ENCODE measurements at places on chromosomes 2 and 18.

DNA sequence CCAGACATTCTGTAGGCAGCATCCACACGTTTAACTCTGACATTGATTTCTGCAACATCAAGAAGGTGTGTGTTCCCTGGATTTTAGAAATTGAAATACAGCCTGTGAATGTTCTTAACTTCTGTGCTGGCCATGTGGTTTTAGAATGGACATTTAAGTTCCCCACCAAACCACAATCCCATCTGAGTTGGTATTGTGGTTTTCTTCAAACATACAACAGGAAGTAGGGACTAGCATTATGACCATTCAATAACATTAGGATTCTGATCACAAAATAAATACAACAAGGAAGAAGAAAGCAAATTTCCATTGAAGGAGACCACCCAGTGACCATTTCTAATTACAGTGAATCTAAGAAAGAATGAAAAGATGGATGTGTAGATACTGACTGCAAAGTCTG lies 51.2 kb downstream of the MAP3K20 start:
- no peak for DNase-seq

- no peak for DNase-seq
Observed at GRCh38 chr2:105102963-105103421, 65.1 kb downstream of the MRPS9 start.

GRCh38 chr2:158688721-158689120 lies 106.4 kb upstream of the DAPL1 start:
- no peak for DNase-seq

- DNase-seq: no peak
Observed at GRCh38 chr2:235382601-235383000, 111.2 kb upstream of the AGAP1 start.

DNA sequence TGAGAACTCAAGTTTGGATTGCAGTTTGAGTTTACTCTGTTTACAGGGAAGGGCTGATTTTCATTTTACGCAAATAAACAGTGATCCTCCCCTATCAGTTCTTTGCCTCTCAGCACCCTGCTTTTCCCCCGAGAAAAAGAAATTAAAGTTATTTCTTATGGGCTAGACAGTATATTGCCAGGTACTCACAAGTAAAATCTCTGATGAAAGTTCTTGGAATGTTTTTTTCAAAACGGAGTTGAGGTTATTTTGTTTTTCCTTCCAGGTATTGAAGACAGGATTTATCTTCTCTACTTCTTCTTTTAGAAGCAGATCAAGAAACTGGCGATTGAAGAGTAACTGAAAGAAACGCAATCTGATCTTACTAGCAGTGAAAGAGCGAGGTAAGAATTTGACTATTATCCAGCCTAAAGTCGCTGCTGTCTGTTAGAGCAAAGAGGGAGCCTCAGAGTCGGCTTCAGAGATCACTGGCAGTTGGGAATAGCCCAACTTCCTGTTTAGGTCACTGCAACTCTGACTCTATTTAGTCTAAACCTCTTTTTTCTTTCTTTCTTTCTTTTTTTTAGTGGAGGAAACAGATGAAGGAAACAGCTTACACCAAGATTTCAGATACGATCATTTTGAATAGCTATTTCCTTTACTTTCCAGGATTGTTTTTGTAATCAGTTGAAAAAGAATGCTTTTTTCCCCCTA lies at the start of gene TFPI:
TFPI (minus strand) TSS at position 425 of the 693 bp plus-strand sequence. CDS start 50,667 bp downstream, outside the sequence.
- DNase-seq: no peak

DNA sequence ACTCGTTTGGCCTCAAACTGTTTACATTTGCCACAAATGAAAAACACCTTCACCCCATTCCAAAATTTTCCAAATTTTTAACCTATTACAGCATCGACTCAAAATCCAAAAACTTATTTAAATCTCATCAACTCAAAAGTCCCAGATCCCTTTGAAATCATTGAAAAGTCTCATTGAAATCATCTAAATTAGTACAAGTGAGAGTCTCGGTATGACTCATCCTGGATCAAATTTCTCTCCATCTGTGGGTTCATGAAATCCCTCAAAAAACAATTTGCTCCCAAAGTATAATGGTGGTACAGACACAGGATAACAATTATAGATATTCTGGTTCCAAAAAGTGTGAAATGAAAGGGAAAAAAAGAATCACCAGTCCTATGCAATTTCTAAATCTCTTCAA lies 65.1 kb downstream of the LRP1B start:
- no peak for DNase-seq

- no peak for DNase-seq
Observed at GRCh38 chr2:55136138-55136541, 85.9 kb upstream of the RTN4 start.

DNA sequence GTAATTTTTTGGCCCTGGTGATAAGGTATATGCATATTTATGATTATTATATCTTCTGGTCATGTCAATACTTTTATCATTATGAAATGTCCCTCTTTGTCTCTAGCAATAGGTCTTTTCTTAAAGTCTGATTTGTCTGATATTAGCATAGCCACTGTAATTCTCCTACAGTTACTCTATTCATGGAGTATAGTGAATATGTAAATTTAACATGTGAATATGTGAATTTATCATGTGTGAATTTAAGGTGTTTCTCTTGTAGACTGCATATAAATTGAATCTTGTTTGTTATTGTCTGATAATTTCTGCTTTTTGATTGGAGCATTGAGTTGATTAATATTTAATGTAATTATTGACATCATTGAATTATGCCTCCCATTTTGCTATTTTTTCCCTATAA lies 259.4 kb downstream of the HRH4 start:
- DNase-seq: no peak

DNA sequence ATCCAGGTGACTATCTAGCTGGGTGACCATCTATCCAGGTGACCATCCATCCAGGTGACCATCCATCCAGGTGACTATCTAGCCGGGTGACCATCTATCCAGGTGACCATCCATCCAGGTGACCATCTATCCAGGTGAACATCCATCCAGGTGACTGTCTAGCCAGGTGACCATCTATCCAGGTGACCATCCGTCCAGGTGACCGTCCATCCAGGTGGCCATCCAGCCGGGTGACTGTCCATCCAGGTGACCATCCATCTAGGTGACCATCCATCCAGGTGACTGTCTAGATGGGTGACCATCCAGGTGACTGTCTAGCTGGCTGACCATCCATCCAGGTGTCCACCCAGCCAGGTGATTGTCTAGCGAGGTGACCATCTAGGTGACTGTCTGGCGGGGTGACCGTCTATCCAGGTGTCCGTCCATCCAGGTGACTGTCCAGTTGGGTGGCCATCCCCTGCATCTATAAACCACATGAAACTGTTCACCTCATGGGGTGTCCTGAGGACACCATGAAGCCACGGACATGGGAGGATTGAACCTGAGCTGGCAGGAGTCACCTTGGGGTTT lies 305.3 kb downstream of the NDUFA10 start:
- DNase-seq: no peak

DNA sequence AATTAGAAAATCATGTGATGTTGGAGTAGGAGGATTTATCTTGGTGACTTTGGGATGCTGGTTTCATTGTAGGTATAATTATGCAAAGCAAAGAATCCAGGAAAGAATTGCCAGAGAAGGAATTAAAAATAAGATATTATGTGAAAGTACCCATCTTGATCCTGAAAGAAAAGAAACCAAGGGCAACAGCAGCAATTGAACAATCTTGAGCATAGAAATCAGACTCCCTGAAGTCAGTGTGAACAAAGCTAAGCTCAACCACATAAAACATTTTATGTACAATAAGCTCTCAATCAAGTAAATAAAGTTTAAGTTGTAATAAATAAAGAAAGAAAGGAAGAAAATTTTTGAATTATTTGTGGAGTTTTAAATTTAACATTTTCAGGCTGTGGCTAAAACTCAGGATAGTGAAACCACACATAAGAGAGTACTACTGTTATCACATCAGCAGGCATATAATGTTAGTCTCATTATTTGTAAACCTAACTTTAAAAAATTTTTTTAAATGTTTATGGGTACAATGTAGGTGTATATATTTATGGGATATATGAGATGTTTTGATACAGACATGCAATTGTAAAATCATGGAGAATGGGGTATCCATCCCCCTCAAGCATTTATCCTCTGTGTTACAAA lies 32.8 kb upstream of the GPR55 start:
- no peak for DNase-seq

DNA sequence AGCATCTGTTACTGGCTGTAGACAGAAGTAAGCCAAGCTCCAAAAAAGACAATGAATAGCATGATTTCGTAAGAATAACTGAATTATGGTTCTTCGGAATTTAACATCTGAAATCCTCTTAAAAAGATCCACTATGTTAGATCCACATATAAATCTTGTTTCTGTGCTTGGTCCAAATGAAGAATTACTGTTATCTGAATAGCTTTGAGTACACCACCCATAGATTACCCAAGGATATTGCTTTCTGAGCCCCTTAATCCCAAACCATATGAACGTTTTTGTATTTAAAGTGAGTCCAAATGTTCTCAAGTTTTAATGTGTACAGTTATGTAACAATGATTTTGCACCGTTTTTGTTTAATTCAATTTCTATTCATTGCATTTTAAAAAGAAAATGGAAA lies 124.9 kb downstream of the DSC3 start:
- no peak for DNase-seq

DNA sequence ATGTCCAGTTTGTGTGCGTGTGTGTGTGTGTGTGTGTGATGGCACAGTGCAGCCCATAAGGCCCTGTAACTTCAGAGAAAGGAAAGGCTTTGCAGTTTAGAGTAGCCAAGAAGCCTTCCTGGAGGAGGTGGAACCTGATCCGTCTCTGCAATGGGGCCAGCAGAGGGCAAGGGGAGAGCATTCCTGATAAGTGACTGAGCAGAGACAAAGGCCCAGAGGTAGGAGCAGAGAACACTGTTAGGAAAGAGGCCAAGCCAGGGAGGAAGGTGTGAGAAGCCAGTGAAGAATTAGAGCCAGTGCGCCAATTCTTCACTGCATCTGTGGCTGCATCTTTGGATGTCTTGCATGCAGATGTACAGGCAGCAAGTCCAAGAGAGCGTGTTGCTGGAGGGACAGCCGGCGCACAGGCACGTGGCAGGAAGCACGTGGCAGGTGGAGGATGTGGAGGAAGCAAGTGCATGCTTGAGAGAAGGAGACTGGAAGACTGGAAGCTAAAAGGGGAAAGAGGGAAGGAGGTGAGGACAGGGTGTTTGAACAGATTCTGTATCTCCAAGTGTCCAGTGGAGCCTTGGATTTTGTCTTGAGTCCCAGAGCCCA lies 196.3 kb downstream of the CTIF start:
- no peak for DNase-seq

GRCh38 chr18:79506191-79507075 lies 110.7 kb downstream of the NFATC1 start:
- no peak for DNase-seq

DNA sequence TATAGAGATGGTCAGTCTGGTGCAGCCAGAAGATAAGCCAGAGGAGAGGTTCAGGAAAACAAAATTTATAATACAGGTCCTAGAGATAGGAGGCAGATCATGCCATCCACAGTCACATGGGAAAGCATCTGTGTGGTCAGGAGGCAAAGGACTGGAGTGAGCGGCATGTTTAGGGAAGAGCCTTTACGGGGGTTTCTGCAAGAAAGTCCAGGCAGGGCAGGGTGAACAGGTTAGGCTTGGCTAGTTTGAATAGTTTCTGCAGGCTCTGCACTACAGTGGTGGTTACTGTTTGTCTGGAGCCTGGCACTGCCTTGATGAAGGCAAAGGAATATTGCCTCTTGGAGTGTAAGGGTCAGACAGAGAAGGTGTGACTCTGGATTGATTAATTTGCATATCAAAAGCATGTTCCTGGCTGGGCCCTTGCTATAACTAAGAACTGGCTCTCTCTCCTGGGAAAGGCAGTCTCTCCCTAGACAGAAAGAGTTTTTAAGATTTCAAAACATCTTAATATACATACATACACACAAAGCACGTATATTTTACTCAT lies 1034.7 kb upstream of the CHAC2 start:
- no peak for DNase-seq

All from nucleus accumbens (tissue), 56 donors.